ENCODE measurements at places on chromosomes 1 and 21.
A peak's percentile ranks its signal among the peaks of the same experiment; 100 is the strongest.

DNA sequence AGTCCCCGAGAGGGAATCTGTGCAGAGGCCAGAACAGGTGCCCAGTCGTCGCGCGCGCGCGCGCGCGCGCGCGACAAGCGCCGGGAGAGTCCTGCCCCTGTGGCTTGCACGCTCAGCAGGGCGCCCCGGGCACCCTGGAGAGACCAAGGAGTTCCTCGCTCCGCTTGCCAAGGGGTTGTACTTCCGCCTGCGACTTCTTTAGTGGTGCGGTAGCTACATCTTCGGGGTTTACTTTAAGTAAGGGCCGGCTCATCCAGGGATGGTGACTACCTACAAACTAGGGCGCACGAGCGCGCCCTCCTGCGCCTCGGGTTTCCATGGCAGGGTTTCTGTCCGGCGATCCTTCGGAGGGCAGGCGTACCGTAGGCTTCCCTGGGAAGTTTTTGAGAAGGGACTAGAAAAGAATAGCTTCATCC is 1.4 kb downstream of the LHX4 start:
- no peak for DNase-seq

GRCh38 chr1:200372885-200373181 is 37.0 kb downstream of the ZNF281 start:
- DNase-seq: no peak

DNA sequence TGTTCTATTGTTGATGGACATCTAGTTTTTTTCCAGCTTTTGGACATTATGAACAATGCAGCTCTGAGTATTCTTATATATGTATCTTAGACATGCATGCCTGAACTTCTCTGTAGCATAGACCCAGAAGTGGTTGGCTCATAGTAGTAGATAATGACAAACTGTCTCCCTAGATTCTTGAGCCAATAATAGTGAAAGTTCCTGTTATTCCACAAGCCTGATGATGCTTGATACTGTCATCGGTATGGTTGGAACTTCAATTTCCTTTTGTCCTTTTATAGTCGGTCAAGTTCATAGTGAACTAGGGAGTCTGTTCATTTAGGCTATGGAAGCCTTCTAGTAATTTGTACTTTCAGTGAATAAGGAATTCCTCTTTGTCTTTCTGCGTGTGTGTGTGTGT is 56.8 kb downstream of the MTR start:
- DNase-seq: no peak

DNA sequence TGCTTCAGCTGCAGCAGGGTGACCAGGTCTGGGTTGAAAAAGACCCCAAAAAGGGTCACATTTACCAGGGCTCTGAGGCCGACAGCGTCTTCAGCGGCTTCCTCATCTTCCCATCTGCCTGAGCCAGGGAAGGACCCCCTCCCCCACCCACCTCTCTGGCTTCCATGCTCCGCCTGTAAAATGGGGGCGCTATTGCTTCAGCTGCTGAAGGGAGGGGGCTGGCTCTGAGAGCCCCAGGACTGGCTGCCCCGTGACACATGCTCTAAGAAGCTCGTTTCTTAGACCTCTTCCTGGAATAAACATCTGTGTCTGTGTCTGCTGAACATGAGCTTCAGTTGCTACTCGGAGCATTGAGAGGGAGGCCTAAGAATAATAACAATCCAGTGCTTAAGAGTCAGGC is 2.9 kb downstream of the C1QA start:
- no peak for DNase-seq

DNA sequence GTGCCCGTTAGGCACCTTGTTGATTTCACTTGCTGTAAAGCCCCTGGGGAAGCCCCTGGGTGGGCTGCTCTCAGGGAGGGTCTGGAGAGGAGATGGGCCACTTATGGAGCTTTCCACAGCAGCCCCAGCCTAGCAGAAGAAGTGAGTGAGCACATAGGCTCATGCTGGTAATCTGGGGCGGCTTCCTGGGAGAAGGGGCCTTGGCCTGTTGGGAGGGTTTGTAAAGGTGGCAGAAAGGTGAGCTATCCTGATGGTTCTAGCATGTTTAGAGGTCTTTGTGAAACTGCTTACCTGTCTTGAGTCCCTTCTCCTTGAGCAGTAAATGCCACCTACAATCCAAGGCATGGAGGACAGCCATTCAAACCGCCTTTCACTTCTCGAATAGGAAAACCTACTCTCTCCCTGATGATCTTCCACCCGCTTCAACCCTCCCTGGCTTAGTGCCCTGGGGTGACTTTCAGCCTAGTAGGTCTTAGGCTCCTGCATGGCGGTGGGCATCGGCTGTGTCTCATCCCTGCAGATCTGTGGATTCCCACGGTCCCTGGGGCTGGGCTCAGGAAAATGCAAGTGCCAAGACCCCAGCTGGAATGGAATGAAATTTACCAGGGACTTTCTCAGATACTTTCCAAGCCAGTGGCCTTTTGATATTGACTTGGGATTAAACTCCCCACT is 87.6 kb upstream of the SELENON start:
- DNase-seq: no peak

GRCh38 chr1:162551969-162552683 is 9.4 kb upstream of the UAP1 start:
- no peak for DNase-seq

DNA sequence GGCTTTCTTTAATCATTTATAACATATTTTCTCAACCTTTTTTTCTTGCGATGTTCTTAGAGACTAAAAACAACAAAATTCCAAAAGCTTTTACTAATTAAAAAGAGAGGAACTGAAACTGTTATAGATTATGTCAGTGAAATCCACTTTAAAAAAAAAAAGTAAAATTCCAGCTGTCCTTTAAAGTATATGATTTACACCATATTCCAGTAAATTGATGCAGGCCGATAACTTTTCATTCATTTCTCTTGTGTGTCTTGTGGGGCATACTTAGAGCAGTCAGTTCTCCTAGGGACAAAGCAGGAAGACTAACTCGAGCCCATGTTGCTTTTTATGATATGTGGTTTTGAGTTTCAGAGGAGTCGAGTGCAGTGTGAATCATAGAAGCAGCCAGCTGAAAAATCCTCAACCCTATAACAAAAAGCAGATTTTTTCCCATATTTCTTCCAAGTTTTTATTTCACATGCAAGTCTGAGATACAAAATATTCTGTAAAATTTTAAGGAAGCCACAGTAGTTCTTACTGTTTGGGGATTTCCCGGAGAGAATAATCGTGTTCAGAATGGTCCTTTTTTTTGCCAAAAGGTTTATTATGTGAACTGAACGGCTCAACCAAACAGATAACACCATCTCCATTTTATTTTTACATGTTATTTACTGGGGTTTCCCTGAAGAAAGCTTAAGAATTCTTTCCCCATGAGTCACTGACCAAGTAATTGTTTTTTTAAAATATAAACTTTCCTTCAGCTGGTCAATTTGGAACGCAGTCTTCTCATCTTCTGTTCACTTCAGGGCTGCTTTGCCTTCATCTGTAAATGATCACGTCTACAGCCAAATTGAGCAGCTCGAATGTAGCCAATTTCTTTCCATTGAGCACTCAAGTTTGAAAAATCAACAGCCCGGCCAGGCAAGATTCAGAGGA is 77.0 kb upstream of the C1orf105 start:
- DNase-seq: peak; percentile 30

DNA sequence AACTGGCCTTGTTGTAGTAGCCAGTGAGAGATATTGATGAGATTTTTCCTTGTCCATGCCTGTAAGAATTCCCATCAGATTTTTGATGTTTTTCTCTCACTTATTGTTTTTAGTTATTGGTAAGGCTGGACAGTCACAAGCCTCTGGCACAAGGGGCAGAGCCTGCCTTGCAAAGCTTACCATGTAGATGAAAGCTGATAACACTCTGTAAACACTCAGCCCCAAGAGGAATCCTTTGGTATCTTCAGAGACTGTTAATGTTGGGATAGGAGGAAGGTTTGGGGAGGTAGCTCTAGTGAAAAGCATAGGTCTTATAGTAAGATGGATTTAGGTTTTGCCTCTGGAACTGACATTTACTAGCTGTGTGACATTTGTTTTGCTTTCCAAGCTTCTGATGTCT is 37.7 kb downstream of the MARK1 start:
- no peak for DNase-seq

DNA sequence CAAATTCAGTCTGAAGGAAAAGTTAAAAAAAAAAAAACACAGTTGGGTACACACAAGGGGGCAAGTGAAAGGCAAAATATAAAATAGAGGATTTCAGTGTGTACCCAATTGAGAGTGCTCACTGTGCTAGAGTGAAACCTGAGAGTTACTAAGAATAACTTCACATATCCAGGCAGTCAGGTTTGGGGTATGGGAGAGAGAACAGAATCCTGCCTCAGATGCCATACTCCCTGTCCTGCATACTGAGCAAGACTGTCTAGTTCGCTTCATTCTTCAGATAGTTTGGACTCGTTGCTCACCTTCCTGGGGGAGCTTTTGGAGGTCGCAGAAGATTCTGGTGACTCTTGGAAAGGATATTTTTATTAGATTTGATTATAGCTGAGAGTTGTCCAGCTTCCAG is 20.4 kb downstream of the CEP85 start:
- no peak for DNase-seq

DNA sequence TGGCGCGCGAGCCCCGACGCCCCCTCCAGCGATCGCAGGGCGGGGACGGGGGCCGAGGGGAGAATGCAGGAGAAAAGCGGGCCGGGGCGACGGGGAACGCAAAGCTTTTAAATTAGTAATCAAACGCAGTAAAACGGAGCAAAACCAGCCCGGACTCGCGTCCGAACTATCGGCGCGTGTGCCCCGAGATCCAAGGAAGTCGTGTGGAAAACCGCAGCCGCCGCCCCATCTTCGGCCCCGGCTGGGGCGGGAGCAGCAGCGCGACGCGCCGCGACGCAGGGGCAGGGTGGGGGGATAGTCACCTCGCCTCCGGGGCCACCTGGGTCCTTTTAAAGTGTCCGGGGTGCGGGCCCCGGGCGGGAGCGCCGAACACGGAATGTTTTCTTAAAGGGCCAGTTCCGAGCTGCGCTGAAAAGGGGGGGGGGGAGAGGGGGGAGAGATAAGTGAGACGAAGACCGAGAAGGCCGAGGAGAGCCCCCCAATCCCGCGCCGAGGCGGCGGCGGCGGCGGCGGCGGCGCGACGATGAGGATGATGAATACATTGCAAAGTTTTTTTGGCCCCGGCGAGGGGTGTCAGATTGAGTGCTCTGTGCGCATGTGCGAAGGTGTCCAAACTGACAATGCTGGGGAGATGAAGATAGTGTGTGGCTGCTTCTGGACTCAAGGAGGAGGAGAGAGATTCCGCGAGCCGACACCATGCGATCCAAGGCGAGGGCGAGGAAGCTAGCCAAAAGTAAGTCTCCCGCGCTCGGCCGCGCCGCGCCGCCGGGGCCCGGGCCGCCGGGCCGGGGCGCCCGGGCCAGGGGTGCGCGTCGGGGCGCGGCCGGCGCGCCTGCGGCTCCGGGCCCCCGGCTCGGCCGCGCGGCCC is at the start of gene PRDM16:
Gene PRDM16 (plus strand): TSS at position 640 of the 868 bp plus-strand sequence. CDS start 57 bp downstream, at position 697.
- no peak for DNase-seq

DNA sequence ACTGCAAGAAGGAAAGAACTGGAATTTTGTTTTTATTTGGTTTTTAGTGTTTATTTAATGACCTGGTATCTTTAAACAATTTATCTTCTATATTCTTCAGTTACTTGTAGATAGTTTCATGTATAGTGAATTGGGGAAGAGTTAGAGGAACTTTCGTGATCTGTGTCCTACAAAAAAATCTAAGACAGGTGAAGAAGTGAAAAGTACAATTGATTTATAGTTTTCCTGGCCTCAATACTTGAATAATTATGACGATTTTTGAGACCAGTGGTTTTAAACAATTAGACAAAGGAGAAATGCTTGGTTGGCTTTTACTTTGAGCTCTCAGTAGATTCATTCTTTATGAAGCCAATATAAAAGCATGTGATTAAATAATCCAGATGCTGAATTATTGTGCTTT is 7.5 kb downstream of the MIER1 start:
- no peak for DNase-seq

- DNase-seq: no peak
Observed at GRCh38 chr21:35366394-35367080, 317.4 kb upstream of the RUNX1 start.

GRCh38 chr1:223258751-223259198 is 105.2 kb downstream of the SUSD4 start:
- no peak for DNase-seq

GRCh38 chr1:223230161-223230881 is 87.3 kb upstream of the TLR5 start:
- DNase-seq: peak; percentile 29

DNA sequence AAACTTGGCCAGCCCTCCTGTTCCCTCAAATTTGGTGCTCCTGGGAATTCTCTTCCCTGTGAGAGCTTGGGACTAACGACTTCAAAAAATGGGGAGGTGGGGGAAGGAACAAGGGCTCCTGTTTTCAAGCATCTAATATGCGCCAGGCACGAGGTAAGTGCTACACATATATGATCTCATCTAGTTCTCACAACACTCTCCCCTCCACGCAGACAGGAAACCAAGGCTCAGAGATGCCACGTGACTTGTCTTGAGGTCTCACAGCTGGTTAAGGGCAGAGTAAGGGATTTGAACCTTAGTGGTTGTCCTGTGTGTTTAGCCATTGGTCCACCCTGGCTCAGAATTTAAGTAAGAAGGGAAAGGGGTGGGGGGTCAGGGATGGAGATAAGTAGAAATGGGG is 125.9 kb downstream of the DMRTB1 start:
- DNase-seq: peak; percentile 60

- no peak for DNase-seq
Observed at GRCh38 chr1:77014073-77014788, 147.0 kb downstream of the ST6GALNAC5 start.

- no peak for DNase-seq
Observed at GRCh38 chr1:99652881-99653281, 7.0 kb downstream of the PALMD start.

GRCh38 chr1:115832651-115833050 is 8.3 kb downstream of the NHLH2 start:
- DNase-seq: no peak

GRCh38 chr1:227901239-227901905 is 46.4 kb downstream of the WNT9A start:
- no peak for DNase-seq

DNA sequence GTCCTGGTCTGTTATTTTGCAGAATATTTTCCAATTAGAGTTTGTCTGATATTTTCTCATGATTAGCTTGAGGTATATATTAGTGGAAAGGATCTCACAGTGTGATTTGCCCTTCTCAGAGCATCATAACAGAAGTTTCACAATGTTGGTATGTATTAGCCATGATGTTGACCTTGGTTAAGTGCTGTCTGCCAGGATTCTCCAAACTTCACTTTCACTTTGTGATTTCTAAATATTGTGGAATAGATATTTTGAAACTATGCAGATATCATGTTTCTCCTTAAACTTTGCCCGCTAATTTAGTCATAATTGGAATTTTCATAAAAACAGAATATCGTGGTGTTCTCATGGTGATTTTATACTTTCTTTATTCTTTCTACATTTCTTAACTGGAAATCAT is 98.0 kb upstream of the DEPDC1 start:
- DNase-seq: no peak

DNA sequence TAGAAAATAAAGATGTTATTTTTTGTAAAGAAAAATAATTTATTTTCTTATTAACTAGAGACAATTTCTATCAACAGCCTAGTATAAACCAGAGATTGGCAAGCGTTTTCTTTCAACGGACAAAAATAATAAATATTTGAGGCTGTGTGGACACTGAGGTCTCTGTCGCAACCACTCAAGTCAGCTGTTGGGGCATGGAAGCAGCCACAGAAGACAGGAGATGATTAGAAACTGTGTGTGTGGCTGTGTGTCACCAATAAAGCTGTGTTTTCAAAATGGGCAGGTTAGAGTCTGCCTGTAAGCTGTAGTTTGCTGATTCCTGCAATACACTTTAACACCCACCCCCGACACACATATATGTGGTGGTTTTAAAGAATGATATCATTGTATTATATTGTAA is 200.6 kb upstream of the HMCN1 start:
- no peak for DNase-seq
